ENCODE measurements at places on chromosomes 6 and 20.

DNA sequence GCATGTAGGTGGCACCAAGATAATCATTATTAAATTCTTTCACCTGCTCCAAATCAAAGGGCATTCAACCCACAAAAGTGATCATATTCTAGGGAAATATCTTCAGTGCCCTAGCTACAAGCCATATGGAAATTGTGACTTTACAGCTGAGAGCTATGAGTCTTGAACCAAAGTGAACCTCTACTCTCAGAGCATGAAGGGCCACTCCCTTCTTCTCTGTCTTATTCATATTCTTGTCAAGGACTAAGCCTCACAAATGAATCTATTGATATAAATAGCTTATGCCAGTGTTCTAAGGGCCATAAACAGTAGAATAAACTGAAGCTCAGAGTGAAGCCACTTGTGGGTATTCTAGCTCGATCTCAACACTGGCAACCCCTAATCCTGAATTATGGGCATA lies 29.6 kb downstream of the SPINT4 start:
- DNase-seq: no peak

DNA sequence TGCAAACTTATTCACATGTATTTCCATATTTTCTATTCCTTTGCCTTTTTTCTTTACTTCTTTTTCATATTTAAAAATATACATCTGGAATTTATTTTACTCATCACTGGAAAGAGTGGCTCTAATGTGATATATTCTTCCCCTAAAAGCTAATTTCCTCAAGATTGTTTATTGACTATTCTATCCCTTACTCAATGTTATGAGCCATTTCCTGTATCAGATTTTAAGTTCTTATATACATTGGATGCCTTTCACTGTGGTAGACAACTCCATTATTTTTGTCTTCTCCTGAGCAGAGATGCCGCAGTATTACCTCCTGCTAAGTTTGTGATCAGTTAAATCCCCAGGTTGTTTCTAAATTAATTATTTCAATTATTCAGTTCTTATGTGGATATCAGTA lies 418.4 kb upstream of the JAG1 start:
- DNase-seq: no peak

- DNase-seq: no peak
Observed at GRCh38 chr6:24425091-24425490, 22.4 kb downstream of the MRS2 start.

DNA sequence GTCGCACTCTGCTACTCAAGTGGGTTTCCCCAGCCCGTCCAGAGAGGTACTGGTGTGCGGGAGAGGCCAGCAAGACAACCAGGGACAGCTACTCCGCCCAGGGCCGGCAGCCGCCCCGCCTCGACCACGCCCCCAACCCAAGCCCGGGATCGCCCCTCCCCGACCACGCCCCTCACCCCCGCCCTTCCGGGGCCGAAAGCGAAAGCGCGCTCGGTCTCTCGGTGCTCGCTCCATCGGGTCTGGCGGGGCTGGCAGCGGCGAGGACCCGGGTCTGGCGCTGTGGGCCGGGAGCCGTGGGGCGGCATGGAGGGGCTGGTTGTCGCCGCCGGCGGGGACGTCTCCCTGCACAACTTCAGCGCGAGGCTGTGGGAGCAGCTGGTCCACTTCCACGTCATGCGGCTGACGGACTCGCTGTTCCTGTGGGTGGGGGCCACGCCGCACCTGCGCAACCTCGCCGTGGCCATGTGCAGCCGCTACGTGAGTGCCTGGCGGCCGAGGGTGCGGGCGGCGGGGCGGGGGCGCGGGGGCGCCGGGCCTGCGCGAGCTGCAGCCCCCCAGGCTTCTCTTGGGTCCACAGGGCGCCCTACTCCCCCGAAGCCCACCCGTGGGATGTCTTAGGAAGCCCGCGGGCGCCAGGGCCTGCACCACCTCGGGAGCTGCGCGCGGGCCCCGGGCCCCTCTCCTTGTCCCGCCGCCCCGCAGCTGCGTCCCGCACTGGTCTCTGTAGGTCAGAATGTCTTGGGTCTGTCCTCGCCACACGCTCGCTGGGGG lies at the start of gene PSMG4:
Gene PSMG4 (plus strand): TSS at position 228 of the 771 bp plus-strand sequence. CDS start 76 bp downstream, at position 304.
- DNase-seq: peak; percentile 90

DNA sequence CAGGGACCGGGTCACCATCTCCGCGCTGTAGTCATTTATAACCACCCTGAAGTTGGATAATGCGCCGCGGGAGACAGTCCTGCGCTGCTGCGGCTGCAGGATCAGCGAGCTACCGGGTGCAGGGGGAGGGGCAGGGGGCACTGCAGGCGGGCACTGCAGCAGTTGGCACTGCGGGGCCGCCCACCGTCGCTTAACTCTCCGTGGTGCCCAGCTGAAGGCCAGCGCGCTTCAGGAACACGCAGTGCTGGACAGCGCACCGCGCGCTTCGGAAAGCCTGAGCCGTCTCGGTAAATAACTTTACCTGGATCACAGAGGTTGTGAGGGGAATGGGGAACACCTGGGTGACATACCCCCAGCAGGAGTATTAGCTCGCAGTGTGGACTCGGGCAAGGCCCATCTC lies 12.4 kb upstream of the LRFN2 start:
- DNase-seq: no peak

DNA sequence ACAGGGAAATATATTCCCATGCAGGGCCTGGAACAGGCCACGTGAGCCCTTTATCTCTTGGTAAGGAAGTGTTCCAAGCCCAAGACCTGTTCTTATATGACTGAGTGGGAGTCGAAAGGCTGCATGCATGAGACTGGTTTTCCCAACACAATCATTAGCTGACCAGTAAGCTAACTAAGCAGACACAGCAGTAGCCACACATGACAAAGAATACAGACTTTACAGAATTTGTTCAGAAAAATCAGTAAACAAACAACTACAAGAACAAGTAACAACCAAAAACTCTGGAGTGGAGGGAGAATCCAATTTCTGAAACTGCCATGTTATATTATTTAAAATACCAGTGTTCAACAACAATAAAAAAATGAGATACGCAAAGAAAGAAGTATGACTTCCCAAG lies 16.7 kb downstream of the BPIFA1 start:
- no peak for DNase-seq

- DNase-seq: no peak
Observed at GRCh38 chr20:1469925-1470571, 3.4 kb upstream of the NSFL1C start.

GRCh38 chr6:90914312-90914711 lies 327.4 kb upstream of the MAP3K7 start:
- DNase-seq: no peak

DNA sequence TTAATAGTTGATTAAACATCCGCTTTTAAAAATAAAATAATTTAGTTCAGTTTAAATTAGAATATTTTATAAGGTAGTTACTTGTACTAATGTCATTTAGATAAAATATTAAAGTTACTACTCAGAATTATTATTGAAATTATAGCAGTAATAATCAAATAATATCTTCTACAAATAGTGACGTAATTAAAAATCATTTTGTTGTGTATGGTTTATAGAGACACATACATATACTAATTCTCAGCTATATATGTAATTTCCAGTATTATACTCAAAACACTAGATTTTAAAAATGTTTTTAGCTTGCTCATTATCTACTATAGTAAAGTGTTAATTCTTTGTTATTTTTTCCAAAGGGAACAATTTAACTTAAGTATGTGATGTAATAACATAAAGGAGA lies 435.2 kb upstream of the MANEA start:
- DNase-seq: no peak

GRCh38 chr6:80158478-80158989 lies 52.1 kb downstream of the BCKDHB start:
- no peak for DNase-seq

GRCh38 chr20:55472704-55473103 lies 532.6 kb downstream of the CBLN4 start:
- DNase-seq: no peak

GRCh38 chr6:37340639-37340943 lies 13.2 kb upstream of the RNF8 start:
- no peak for DNase-seq

GRCh38 chr6:95601133-95601532 lies 23.8 kb downstream of the MANEA start:
- no peak for DNase-seq

GRCh38 chr20:13046409-13046808 lies 37.6 kb downstream of the SPTLC3 start:
- DNase-seq: no peak

- no peak for DNase-seq
Observed at GRCh38 chr6:39908838-39909583, 25.3 kb downstream of the MOCS1 start.

DNA sequence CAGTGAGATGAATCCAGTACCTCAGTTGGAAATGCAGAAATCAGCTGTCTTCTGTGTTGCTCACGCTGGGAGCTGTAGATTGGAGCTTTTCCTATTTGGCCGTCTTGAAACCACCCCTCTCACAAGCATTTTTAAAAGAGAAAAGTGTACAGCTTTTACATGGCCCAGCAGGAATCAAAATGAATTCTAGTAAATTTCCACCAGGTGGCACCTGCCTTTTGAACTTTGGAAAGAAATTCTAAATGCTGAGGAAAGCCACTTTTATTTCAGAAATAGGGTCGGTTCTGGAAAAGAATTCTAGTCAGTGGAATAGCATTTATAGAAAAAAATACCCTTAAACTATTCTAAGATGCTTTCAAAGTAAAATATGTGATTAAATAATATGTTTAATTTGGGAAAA lies 647.8 kb downstream of the CD109 start:
- DNase-seq: no peak

DNA sequence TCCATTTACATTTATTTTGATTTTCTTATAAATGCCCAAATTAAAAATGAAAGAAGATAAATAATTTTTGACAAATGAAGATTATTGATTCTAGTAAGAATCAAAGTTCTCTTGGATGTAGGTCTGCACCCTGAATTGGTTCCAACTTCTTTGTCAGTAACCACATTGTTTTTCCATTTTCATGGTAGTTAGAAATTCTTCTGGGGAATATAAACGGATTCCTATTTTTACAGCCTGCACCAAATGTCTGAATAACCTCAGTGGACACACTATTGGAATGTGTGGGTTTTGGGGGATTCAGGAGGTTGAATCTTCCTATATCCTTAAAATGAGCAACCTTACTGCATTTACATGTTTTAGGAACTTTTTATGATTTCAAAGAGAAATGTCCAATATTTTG lies 1085.3 kb upstream of the MAP3K7 start:
- no peak for DNase-seq

- no peak for DNase-seq
Observed at GRCh38 chr20:23365390-23366165, 3.6 kb downstream of the GZF1 start.

- DNase-seq: no peak
Observed at GRCh38 chr20:50848846-50849673, 54.2 kb downstream of the BCAS4 start.

GRCh38 chr6:126075335-126076071 lies 89.2 kb downstream of the TRMT11 start:
- no peak for DNase-seq

- no peak for DNase-seq
Observed at GRCh38 chr20:25160897-25161296, 34.6 kb upstream of the ENTPD6 start.

GRCh38 chr20:39233755-39234154 lies 271.6 kb downstream of the DHX35 start:
- DNase-seq: no peak

DNA sequence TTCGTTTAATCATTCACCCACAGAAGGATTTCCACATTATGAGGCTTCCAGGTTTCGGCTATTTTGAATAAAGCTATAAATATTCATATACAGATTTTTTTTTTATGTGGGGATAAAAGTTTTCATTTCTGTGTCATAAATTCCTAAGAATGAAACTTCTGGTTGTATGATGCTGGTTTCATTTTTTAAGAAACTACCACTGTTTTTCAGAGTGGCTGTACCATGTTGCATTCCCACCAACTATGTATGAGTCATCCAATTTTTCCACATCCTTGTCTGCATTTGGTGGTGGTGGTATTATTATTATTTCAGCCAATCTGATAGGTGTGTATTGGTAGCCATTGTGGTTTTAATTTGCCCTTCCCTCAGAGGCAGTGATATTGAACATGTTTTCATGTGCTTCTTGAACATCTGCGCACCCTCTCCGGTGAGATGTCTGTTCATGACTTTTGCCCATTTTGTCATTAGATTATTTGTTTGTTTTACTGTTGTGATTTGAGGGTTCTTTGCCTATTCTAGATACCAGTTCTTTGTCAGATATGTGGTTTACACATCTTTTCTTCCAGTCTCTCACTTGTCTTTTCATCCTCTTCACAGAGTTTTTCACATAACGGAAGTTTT lies 75.5 kb downstream of the DOK5 start:
- no peak for DNase-seq

DNA sequence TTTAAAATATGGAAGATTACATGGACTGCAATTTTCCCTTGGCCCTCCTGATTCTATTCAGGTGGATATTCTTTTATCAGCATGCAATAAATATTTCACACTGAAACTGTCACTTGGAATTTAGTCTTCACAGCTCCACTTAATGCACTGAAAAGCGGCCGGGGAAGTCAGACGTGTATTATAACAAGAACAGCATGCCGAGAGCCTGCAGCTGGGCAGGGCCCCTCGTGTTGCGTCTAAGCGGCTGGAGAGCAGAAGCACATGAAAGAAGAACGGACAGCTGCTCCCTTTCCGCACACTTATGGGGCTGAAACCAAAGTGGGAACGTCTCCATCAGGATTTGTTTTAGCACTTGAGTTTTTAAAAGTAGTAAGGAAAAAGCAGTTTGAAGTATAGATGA lies 57.2 kb downstream of the LYRM4 start:
- no peak for DNase-seq

GRCh38 chr6:48619771-48620170 lies 508.8 kb upstream of the PTCHD4 start:
- no peak for DNase-seq

- no peak for DNase-seq
Observed at GRCh38 chr6:150719099-150719766, 119.5 kb downstream of the PLEKHG1 start.

GRCh38 chr6:131781687-131782086 lies 26.1 kb upstream of the ENPP1 start:
- no peak for DNase-seq

- no peak for DNase-seq
Observed at GRCh38 chr20:33410081-33410742, 8.9 kb upstream of the CDK5RAP1 start.

DNA sequence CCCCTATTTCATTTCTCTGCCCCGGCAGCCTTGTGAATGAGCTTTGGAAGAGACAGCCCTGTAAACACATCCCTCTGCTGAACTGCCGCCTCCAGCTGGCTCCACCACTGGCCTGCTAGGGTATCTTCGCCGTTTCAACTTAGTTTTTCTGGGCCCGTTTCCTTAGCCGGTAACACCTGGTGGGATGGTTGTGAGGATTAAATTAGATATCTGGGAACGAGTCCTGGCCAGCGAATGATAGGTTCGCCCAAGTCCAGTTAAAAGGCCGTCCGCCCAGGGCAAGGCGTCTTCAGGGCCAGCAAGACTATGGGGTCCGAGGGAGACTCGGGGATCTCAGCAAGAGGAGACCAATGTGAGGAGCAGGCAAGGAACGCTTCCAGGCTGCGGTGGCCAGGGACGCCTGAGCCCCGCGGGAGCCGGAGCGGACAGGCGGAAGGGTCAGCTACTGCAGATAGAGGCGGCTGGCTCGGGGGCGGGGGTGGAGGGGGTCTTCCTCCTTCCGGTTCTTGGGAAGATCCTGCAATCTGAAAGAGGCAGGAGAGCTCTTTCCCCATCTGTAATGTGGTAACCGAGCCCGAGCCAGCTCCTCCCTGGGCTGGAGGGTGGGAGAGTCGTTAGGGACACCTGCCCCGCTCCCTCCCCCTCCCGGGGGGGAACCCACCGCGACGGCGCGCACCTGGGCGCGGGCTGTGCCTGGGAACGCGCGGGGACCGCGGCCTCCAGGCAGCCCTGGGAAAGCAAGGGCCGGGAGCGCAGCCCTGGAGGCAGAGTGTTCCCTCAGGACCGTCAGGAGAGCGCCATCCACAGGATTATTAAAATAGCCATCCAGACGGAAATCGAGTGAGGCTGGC lies 4.5 kb upstream of the PTCRA start:
- DNase-seq: no peak
